ENCODE measurements at places on chromosomes 2 and 18. TPM values are rescaled to one million over a fixed set of nuclear protein-coding genes. Genes with fewer than 3 reads are reported as not detected.

Gene PRKAG3
- not detected for total RNA-seq

DNA sequence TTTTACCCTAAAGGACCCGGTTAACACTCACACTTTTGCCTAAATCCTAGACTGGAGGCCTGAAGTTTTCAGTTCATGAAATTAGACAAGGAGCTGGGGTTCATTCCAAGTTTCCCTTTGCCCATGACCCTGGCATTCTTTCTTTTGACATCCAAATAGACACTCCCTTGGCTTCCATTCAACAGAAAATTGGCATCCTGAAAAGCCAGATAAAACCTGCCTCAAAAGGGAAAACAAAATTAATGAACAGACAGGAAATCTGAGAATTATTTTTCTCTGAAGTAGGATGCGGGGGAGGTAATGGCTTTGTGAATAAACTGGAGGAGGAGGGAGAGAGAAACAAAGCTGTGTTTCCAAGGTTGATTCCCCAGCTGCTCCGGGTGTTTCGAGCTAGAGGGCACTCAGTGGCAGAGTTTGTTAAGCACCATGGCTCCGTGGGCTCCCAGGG lies 41.0 kb downstream of the SPP2 start:
- no peak overlapping the region for H3K27ac ChIP-seq
- no peak for DNase-seq
- no peak overlapping the region for H3K4me3 ChIP-seq
- no peaks in the 10 kb centered on the region for H3K27me3 ChIP-seq
- H3K36me3 ChIP-seq = no peaks in the 10 kb centered on the region

Gene ABHD1
- total RNA-seq = 1.5 TPM

Gene POLR1A
- 21.7 TPM for total RNA-seq

GRCh38 chr2:190634381-190634780 lies 14.5 kb upstream of the NAB1 start:
- H3K36me3 ChIP-seq = no peaks in the 10 kb centered on the region
- no peaks in the 10 kb centered on the region for H3K4me1 ChIP-seq
- no peak for DNase-seq
- H3K27ac ChIP-seq = no peak overlapping the region
- H3K27me3 ChIP-seq = no peaks in the 10 kb centered on the region

Gene PDIA6
- total RNA-seq = 46.8 TPM

DNA sequence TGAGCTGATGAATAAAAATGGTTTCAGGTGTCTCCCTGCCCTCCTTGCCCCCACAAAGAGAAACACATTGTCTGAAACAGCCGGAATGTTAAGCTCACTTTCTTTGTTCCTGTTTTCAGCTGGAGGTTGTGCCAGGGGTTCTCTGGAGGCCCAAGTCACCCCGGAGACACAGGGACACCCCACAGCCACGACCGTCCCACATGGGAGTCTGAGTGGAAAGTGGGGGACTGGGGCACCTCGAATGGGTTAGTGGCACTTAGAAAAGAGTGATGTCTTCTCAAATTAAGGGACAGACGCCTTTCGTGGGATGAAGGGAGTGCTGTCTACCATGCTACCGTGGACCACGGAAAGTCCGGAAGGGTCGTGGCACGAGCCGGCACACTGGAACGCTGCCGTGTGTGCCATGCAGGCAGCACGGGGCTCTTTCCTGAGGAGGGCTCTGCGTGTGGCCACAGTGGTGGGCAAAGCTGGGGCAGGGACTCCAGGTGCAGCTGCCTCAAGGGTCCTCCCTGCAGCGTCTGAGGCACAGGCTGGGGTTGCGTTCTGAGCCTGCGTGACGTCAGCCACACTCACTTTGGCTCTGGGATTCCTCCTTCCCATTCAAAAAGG lies 39.4 kb upstream of the CTDP1 start:
- DNase-seq = no peak
- H3K36me3 ChIP-seq = no peaks in the 10 kb centered on the region
- H3K4me3 ChIP-seq = no peak overlapping the region
- no peak overlapping the region for H3K27ac ChIP-seq

Gene SKOR2
- not detected for total RNA-seq

Gene NR4A2
- total RNA-seq = 3.8 TPM

Gene TMEM247
- not detected for total RNA-seq

Gene FAM237A
- total RNA-seq = not detected

Gene RMND5A
- 32.0 TPM for total RNA-seq

DNA sequence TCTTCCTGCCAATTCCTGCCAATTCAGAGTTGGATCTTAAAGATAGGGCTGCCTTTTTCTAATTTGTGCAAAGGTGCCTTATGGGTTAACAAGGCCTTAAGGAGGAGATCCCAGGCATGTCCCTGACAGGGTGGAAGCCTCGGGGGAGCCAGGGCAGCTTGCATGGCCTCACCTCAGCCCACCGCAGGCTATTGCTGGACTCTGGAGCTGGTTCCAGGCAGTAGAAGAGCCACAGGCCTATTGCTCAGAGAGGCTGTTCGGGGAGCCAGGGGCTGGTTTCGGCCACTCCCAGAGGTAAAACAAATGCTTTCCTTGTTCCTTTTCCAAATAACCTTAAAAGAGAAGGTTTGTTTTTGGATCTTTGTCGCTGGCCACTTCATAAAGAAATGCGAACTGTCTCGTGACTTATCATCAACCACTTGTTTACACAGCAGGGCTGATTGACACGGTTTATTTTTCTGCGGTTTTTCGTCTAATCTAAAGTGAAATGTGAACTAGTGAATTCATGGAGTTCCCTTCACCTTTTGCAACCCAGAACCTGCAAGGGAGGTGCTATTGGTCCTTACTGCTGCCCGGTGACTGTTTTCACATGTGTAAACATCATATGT lies 108.6 kb downstream of the APOB start:
- H3K36me3 ChIP-seq = no peaks in the 10 kb centered on the region
- no peaks in the 10 kb centered on the region for H3K27me3 ChIP-seq
- DNase-seq = no peak
- no peak overlapping the region for H3K27ac ChIP-seq
- H3K4me3 ChIP-seq = no peak overlapping the region
- H3K4me1 ChIP-seq = no peaks in the 10 kb centered on the region

DNA sequence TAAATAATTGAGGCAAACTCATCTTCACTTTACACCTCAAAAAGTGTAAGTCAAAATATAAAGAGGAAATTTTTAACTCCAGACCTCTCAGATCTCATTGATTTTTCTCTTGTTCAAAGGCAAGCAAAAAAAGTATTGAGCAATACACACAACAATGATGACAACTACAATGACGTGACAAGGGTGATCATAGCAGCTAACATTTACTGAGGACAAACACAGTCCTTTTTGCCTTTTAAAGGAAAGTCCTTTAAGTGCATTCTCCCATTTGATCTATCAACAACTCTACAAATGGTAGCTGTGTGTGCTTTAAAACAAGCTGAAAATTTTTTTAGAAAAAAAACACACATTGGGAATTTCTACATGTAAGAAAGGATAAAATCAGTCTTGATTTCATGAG lies 123.5 kb upstream of the CTAGE1 start:
- no peak overlapping the region for H3K4me3 ChIP-seq
- no peaks in the 10 kb centered on the region for H3K4me1 ChIP-seq
- no peaks in the 10 kb centered on the region for H3K36me3 ChIP-seq
- no peak for DNase-seq

GRCh38 chr2:44692821-44693220 lies 248.7 kb upstream of the SIX3 start:
- no peaks in the 10 kb centered on the region for H3K27me3 ChIP-seq
- no peak for DNase-seq
- H3K4me1 ChIP-seq = no peaks in the 10 kb centered on the region
- no peak overlapping the region for H3K27ac ChIP-seq
- H3K4me3 ChIP-seq = no peak overlapping the region

DNA sequence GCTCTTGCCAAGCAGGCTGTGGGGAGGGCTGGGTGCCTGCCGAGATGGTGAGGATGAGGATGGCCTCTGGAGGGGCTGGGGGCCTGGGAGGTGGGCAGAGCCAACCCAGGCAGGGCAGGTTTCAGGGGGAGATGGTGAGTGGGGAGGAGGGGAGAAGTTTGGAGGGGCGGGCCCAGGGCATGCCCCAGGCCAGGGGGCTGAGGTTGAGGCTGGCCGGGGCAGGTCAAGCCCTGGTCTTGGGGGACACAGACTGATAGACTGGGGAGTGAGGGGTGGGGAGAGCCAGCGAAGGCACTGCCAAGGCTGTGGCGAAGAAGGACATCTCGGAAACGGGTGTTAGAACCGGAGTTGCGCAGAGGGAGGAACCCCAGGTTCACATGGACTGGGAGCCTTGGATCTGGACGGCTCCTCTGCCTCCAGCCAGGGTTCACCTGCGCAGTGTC lies 12.6 kb downstream of the CAPN10 start:
- H3K4me1 ChIP-seq = no peaks in the 10 kb centered on the region
- DNase-seq = no peak
- no peak overlapping the region for H3K27ac ChIP-seq
- peaks cover 80% of the 10 kb centered on the region for H3K36me3 ChIP-seq
- H3K27me3 ChIP-seq = no peaks in the 10 kb centered on the region
- H3K4me3 ChIP-seq = no peak overlapping the region

Gene AKAIN1
- not detected for total RNA-seq

DNA sequence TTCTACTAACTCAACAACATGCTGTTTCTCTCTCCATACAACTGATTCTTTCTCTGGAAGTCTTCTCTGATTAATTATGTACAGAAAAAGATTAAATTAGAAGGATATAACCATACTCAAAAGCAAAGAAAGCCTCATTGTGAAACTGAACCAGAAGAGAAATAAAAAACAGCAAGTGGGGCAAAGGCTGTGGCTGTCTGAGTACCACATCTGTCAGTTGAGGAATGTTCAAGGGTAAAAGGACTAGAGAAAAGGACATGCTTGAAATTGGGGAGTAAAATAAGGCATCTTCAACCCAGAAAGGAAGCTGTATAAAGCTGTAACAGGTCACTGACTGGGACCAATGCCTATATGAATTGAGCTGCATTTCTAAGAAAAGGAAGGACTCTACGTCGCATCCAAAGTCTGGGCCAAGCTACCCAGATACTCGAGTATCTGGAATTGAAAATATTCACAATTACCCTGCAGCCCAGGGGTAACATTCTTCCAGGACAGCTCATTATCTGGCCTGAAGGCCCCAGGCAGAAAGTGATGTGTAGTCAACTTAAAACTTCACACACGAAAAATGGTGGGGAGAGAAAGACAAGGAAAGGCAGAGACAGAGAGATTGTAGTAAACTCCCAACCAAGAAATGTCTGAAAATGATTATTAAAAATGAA lies 356.0 kb upstream of the GALNT5 start:
- H3K27ac ChIP-seq = no peak overlapping the region
- peaks cover 6% of the 10 kb centered on the region for H3K27me3 ChIP-seq
- no peaks in the 10 kb centered on the region for H3K4me1 ChIP-seq
- DNase-seq = no peak
- no peaks in the 10 kb centered on the region for H3K36me3 ChIP-seq

- no peaks in the 10 kb centered on the region for H3K4me1 ChIP-seq
- no peak for DNase-seq
- H3K36me3 ChIP-seq = no peaks in the 10 kb centered on the region
- no peaks in the 10 kb centered on the region for H3K27me3 ChIP-seq
Measured at GRCh38 chr2:9650119-9650821, 19.5 kb upstream of the YWHAQ start.

- no peak overlapping the region for H3K4me3 ChIP-seq
- H3K36me3 ChIP-seq = no peaks in the 10 kb centered on the region
- no peaks in the 10 kb centered on the region for H3K4me1 ChIP-seq
- DNase-seq = peak; percentile 17
Measured at GRCh38 chr18:74064510-74064909, 83.1 kb downstream of the FBXO15 start.

DNA sequence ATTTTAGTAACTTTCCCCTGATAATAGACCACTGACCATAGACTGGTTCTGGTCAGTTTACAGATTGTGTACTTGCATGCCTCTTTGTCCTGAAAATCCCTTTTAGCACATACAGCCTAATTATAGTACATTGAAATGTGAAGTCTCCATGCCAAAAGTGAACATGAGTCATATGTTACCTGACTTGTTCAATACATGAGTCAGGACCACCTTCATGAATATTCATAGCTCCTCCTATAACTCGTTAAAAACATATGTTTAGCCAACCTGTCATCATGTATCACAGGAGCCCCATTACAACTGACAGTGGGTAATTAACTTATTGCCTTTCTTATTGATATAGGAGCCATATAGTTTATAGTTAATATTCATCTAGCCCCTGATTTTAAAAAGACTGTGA lies 78.6 kb downstream of the SH3YL1 start:
- H3K27ac ChIP-seq = no peak overlapping the region
- no peaks in the 10 kb centered on the region for H3K36me3 ChIP-seq
- DNase-seq = no peak
- no peaks in the 10 kb centered on the region for H3K27me3 ChIP-seq
- H3K4me3 ChIP-seq = no peak overlapping the region

DNA sequence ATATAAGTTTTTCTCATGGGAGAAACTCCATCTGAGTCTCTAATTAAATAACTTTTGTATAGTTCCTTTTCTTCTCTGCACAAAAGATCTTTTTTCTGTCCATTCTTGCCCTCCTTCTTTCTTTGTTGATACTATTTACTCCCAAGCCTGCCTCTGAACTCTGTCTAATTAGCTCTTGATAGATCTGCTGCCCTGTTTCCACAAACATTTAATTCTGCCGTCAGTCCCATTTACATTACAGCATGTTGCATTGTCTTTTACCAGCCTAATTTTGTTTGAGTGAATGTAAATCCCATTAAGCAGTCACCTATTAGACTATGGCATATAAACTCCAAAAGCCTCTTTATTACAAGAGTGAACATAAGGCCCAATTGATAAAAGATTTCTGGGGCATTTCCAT lies 254.4 kb downstream of the ERBB4 start:
- no peaks in the 10 kb centered on the region for H3K4me1 ChIP-seq
- no peaks in the 10 kb centered on the region for H3K36me3 ChIP-seq

Gene PKP4
- total RNA-seq = 16.6 TPM

GRCh38 chr18:8910186-8910822 lies 192.2 kb upstream of the NDUFV2 start:
- no peak overlapping the region for H3K27ac ChIP-seq
- DNase-seq = no peak
- no peaks in the 10 kb centered on the region for H3K4me1 ChIP-seq
- H3K4me3 ChIP-seq = no peak overlapping the region
- no peaks in the 10 kb centered on the region for H3K36me3 ChIP-seq
- no peaks in the 10 kb centered on the region for H3K27me3 ChIP-seq

DNA sequence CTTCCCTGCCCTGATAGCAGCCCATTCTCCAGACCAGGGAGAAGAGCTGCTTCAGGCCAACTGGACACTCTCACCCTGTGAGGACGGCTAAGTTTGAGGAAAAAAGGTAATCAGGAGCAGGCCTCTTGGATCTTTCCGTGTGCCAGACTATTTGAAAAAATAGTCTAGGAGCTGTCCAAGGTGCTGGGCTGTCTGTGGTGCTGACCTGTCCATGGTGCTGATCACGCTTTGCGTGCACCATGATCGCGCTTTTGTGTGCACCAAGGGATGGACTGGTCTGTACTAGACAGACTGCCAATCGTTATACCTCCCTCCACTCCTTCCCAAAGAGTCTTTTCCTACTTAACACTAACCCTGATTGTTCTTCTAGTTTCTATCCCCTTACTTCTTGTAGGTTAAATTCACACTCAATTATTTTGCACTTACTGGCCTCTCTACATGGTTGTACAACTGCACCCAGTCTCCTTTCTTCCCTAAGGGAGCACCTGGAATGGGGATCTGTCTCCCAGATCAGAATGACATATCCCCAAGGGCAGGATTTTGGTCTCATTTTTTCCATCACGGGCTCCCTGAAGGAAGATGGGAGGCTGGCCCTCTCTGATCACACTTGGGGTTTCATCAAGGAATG lies 295.4 kb downstream of the CELF4 start:
- H3K4me1 ChIP-seq = no peaks in the 10 kb centered on the region
- H3K36me3 ChIP-seq = no peaks in the 10 kb centered on the region
- no peak overlapping the region for H3K4me3 ChIP-seq
- H3K27me3 ChIP-seq = no peaks in the 10 kb centered on the region
